ENCODE measurements at places on chromosomes 12 and 14.

GRCh38 chr12:79414252-79414651 is 276.5 kb downstream of the PAWR start:
- no peak for DNase-seq

GRCh38 chr14:74392616-74393570 is 33.1 kb downstream of the SYNDIG1L start:
- no peak for DNase-seq

DNA sequence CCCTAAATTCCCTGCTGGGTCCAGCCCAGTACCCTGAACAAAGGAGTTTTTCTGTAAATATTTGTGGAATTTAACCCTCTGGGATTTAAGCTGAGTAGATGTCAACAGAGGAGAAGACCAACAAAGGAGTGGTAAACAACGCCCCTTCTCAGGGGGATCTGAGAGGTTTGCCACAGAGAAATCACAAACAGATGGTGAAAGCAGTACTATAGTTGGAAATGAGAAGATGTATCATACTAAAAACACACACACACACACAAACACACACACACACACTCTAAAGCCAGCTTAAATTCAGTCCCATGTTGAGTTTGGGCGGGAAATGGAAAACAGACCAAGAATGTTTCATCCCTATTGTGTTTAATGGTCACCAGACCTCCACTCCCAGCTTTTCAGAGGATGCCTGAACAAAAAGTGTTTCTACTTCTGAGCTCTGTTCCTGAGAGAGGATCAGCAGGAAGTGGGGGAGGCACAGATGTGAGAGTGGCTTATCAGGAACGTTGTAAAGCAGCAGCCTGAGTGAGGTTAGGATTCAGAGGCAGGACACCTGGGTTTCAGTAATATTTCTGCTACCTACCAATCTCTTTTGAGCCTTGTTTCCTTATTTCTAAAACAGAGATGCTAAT is 3.2 kb downstream of the BIN2 start:
- no peak for DNase-seq

DNA sequence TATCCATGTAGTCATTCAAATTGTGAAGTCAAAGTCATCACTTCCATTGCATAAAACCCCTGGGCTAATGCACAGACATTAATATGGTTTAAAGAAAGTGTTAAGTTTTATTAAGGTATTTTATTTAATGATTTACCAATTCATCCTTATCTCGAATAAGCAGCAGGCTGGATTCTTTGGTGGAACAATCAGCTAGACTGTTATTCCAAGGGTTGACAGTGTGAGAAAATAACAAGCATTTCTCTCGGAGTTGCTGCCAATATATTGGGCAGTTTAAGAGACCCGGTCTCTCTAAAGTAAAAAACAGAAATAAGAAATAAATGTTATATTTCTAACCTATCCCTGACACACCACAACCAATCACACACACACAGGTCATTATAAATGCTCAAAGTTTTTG is 9.4 kb downstream of the KLRB1 start:
- no peak for DNase-seq

- DNase-seq, result no peak
Observed at GRCh38 chr12:104480012-104480411, 23.3 kb downstream of the CHST11 start.

DNA sequence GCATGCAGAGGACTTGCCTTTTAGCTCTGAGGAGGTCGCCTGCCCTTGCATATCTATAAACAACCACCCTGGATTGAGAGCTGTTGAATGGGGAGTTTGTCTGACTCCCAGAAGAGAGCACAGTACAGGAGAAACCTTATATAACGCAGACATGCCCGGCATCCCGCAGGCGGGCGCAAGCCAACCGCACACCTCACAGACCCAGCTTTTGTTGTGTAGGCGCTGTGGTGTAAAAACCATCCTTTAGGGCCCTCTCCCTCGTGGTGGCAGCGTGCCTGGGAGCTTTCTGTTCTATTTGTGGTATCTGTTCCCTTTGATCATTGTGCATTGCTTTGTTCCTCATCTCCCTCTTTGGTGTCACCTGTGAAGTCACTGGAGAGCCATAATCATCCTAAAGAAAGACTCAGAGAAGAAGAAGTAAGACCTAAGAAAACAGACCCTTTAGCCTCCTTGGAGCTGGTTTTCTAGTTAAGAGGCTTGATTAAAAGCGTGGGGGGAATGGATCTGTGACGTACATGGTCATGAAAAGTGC is 77.7 kb downstream of the ETV6 start:
- DNase-seq, result no peak

DNA sequence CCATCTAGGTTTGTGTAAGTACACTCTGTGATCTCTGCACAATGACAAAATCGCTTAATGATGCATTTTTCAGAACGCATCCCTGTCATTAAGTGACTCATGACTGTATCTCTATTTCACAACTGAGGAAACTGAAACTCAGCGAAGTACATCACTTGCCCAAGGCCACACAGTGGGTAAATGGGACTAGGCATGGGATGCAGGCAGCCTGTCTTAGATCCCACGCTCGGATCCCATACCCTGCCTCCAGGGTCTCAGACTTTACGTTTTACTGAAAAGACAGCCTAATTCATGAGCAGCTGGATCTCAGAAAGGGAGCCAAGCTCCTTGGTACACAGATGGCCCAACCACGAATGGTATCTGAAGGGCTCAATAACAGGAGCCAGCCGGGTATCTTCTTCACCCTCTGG is 2.4 kb upstream of the MLEC start:
- no peak for DNase-seq

DNA sequence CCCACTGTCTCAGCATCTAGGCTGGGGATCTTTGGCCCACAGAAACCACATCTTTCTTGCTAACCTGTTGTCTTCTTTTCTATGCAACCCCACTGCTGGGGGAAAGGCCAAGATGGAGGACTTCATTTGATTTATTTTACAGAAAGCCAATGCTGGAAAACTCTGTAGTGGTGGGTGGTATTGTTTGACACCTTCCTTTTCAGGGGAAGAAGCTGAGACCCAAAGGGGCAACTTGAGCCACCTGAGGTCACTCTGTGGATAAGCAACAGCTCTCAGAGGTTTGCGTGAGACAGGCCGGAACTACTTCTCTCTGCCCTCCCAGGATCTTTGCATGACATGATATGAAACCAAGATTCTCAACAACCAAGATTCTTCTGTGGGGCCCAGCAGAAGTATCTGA is 645.2 kb downstream of the VRK1 start:
- no peak for DNase-seq

DNA sequence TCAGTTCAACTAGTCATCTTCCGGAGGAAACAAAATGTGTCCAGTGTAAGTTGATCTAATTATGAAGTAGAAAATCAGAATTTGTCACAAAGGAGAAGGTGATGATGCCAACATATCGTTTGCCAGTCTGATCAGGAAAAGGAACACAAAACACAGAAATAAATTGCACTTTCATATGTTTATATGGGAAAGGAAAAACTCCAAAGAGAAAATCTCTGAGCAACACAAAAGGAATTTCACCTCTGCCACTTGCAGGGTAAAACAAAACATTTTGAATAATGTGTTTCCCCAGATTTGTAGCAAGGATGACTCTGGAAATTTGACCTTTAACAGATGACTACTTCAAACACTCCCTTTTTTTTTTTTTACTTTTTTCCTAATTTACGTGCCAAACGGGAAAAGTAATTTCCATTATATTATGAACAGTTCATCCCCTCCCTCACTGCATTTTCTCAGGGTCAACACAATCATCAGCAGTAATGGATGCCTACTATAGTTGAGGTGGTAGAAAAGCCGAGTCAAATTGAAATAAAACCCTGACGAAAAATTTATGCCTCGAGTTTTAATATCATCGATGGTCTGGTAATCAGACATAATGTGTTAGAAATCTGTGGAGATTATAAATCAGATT is 25.6 kb downstream of the MGAT4C start:
- no peak for DNase-seq

DNA sequence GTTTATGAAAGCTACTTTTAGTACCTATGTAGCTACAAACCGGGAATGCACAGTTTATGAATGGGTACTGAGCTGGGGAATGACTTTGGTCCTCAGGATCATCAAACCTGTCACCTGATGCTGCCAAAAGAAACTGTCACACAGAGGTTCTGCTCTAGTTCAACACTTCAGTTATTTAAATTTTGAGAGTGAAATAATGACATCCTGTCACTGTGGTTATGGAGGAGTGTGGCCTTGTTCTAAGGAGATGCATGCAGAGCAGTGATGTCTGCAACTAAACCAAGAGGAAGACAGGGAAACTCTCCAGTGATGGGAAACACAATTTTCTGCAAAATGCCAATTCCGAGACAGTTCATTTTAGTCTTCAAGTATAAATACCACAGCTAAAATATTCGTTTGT is 4.8 kb upstream of the AEBP2 start:
- no peak for DNase-seq

DNA sequence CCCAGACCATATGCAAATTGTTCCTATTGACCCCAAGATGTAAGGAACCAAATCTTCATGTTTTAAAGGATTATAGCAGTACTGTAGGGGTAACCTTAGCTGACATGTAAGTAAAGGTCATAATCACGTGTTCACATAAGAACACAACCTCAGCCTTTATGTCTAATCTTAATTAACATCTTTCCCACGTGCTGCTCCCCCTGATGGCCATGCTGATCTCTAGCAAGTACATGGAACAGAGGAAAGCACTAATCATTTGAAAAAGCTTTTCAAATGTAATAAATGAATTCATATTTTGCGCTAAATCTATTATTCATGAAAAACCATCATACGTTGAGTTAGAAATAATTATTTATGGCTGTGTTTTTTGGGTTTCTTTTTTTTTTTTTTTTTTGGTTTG is 30.5 kb upstream of the ITPR2 start:
- no peak for DNase-seq

DNA sequence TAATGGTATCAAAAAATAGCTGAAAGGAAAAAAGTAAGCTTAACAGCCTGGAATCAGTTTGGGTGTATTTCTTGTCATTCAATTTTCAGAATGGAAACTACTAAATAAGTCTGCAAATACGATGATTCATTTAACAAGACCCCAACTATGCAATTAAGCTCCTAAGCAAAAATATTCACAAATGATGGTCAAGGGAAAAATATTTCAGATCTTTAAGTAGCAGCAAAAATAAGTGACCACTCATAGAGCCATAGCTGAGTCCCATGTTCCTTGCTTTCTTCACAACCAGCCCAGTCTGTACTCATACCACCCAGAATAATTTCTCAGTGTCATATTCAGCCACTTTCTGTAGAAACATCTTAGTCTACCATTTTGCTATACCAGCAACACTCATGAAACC is 185.4 kb downstream of the PPM1H start:
- DNase-seq, result no peak

- DNase-seq, result no peak
Observed at GRCh38 chr14:72782817-72783216, 111.1 kb downstream of the DPF3 start.

DNA sequence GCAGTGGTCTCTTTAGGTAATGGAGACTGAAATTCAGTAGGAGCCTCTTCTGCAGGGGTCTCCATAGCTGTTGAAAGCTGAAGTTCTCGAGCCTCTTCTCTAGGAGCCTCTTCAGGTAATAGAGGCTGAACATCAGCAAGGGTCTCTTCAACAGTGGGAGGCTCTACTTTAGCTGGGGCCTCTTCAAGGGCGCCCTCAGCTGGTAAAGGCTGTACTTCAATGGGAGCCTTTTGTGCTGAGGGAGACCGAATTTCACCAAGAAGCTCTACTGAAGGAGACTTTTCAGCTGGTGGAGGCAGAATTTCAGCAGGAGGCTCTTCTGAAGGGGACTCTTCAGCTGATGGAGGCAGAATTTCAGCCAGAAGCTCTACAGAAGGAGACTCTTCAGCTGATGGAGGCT is 1.5 kb downstream of the FSCB start:
- no peak for DNase-seq

DNA sequence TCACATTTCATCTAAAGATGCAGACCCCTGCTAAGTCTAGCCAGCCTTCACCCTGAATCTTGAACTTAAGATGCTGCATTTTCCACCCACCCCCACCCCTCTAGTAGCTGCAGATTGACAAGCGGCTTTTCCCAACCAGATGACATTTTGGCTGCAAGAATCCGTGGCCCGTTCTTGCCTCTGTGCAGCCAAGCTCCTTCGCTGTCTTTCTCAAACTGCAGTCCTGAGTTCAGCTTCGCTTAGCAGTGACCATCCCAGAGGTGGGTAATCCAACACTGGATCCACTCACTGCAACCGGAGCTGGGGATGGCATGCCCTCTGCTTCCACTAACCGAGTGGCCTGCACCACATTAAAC is 765 bp upstream of the NFYB start:
- no peak for DNase-seq

- no peak for DNase-seq
Observed at GRCh38 chr12:54430471-54431069, 11.5 kb upstream of the ITGA5 start.

DNA sequence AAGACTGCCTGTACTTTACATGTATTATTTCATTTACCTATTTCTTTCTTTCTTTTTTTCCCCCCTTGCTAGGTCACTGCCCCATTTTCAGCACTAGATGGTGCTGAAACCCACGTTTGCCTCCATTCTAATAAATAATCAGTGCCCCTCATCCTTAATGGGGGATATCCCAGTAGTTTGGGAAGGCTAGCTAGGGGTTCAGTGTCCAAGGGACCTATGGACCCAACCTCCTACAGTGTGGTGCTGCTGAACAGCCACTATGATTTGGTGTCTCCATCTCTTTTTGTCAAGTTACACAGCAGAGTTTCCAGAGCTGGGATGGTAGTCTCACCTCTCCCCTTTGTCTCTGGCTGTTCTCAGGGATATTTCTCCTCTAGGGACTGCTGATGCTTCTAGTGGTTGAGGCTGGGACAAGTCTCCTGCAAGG is 6.5 kb upstream of the HCFC2 start:
- no peak for DNase-seq

- no peak for DNase-seq
Observed at GRCh38 chr14:104991896-104992230, 6.3 kb downstream of the CLBA1 start.

- DNase-seq, result no peak
Observed at GRCh38 chr12:47868041-47868440, 36.8 kb downstream of the VDR start.

Measured in stimulated activated CD8-positive, alpha-beta memory T cell treated with anti-CD3 and anti-CD28 coated beads, Interleukin-7, amount 100 ng/mL, for 1 hour (primary cell).